Suppressor macrophage treated with lipopolysaccharide for 4 hours (primary cell): ENCODE measurements at places on chromosomes 5 and 9.

- DNase-seq, result no peak
These were observed 34.7 kb upstream of the SLC22A5 start for GRCh38 chr5:132334812-132335211.

GRCh38 chr5:113166852-113167366, 190.3 kb downstream of the DCP2 start:
- no peak for DNase-seq

- DNase-seq, result no peak
These were observed 46.6 kb downstream of the RAB3C start for GRCh38 chr5:58629271-58630159.

DNA sequence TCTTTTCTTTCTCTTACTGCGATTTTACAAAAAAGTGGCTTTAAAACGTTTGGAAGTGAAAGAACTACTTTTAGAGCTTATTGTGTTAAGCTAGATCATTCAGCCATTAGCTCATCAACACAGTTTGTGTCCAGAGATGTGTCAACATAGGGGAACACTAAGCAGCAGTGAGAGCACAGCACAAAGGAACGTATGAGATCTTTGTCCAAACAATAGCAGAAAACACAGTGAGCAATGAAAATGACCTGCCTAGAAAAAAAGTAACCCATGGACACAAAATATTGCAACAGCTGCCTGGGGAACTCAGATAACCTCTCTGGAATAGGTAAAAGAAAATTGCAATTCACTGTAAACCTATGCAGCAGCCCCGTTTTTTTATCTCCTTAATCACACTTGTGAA, 372.5 kb downstream of the ARHGEF28 start:
- no peak for DNase-seq
